Stromal cell of bone marrow (primary cell): ENCODE measurements at places on chromosomes 1 and 21.

GRCh38 chr1:27275696-27276095 lies 41.3 kb downstream of the WDTC1 start:
- no peak for DNase-seq

DNA sequence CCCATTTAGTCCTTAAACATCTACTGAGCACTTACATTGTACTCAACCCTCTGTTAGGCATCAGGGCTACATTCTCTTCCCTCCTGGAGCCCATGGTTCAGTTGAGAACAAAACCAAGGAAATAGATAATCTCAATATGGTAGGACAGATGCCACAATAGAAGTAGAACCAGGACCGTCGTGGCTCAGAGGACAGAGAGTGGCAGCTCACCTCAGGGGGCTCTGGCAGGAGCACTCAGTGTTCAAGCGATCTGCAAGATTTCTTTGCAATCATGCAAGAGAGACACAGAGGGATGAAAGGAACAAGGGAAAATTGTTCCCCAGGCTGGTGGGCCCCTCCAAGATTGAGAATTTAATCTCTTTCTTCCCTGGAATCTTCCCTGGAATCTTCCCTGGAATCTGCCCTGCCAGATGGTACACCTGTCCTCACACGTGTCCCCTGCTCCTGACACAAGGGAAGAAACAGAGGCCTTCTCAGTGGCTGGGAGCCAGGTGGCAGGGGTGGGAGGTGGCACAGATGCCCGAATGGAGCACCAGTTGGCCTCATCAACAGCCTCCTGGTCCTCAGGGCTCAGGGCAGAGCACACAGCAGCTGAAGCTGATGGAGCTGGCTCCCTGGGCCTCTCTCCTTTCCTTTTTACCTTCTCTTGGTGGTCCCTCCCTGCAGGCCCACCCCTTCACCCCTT lies 135.4 kb downstream of the PLXNA2 start:
- DNase-seq, result no peak

DNA sequence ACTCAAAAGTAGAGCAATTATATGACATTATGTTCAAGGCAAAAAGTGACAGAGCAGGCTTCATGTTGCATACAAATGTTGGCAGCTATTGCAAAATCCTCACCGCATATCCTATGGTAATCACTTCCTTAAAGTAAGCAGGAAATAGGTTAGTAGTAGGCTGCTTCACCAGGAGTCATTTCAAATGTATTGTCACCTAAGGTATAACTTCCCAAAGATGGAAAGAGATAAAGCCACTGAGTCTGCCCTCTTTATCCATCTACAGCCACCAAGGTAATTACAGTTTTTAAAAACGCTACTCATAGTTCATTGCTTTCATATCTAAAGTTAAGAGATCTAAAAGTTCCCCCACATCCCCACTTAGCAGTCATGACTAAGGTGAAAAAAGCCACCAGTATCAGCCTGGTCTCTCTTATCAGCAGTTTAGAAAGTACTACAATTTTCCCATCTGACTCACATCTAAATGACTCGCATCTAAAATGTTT lies 31.6 kb upstream of the UBE2U start:
- no peak for DNase-seq

GRCh38 chr1:18645747-18646090 lies 15.1 kb downstream of the PAX7 start:
- no peak for DNase-seq

GRCh38 chr1:1437033-1437903 lies 1.8 kb downstream of the VWA1 start:
- DNase-seq, result no peak

DNA sequence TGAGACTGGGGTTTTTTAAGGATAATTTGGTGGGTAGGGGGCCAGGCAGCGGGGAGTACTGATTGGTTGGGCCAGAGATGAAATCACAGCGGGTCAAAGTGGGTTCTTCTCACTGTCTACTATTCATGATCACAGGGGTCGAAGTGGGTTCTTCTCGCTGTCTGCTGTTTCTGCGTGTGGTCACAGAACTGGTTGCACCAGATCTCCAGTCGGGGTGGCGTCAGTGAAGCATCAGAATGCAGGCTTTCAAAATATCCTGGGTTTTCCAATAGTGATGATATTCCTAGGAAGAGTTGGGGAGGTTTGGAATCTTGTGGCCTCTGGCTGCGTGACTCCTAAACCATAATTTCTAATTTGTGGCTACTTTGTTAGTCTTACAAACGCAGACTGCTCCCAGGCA lies 45.1 kb downstream of the TRPM2 start:
- no peak for DNase-seq

DNA sequence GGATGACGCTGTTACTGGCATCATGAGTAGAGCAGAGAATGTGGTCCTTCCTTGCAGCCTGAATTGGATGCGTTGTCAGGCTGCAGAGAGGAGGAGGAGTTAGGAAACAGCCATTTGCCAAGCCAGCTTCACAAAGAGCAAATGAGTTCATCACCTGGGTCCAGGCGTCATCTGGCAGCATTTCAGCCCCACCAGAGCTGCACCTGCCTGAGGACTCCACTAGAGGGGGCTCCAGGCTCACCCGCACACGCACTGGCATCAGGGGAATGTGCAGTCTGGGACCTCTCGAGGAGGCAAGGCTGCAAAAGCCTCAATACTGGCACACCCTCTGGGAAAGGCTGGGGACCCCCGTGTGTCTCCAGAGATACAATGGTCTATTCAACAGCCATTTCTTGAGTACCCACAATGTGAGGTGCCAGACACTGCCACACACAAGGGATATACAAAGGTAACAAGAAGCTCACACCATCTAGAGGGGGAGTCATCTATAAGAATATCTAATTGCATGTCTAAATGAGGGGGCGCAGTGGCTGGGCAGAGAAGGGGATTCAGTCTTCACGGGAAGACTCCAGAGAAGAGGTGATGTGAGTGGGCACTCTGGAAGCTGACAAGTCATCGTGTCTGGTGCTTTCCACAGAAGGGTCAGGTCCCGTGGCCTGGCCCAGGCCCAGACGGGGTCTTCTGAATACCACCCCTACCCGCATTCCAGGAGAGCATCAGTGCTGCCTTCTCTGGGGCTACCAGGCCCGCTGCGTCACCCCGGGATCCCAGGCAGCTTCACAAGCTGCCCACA lies 53.5 kb upstream of the CNTN2 start:
- DNase-seq, result peak; percentile 26

DNA sequence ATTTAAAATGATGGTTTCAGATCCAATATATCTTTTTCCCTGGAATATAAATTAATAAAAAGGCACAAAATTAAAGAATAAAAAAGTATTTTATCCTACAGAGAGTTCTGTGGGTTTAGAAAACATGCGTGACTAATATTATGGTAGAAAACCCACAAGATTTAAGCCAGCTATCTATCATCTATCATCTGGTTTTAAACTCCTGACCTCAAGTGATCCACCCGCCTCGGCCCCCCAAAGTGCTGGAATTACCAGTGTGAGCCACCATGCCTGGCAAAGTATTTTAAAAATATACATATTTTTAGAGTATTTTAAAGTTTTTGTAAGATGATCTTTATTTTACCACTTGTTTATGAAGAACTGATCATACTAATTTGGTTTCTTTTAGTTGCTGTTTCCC lies 79.5 kb downstream of the NRIP1 start:
- no peak for DNase-seq

DNA sequence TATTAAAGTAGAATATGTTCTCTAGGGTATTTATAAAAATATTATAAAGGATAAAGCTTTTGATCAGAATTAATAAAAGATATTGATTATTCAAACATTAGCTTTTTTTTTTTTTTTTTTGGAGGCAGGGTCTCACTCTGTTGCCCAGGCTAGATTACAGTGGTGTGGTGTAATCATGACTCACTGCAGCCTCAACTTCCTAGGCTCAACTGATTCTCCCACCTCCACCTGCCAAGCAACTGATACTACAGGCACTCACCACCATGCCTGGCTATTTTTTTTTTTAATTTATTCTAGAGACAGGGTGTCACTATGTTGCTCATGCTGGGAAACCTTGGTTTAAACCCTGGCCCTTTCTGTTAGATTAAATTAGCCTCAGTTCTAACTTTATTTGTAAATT lies 188.3 kb downstream of the CLEC20A start:
- DNase-seq, result no peak
